ENCODE measurements at places on chromosomes 1 and 21. TPM values are rescaled to one million over a fixed set of nuclear protein-coding genes. Genes with fewer than 3 reads are reported as not detected.

DNA sequence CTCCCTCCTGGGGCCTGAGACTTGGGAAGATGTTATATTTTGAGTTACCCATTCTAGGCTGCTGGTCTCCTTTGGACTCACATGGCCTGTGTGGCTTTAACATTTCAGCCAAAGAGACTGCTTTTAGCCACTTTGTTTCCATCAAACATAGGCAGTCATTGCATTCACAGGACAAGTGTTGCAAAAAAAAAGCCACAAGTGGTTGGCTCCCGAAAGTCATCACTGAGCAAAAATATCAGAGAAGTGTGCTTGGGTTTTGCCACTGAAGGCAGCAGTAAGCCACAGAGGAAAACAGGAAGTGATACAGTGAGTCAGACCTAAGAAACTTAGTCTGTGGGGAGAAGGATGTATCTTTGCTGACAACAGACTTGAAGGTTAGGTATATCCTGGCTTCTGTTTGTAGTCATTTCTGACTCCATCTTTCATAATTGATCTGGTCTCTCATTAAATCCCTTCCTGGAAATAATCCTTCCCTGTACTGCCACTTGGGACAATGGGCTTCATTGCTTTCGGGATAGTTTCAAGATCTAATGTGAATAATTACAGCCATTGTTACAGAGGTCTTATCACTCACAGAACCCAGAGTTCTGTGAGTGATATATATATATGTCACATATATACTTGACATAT lies 80.9 kb downstream of the COLGALT2 start:
- peak; percentile 85 for DNase-seq

- no peak for DNase-seq
Observed at GRCh38 chr1:119510046-119510445, 3.0 kb downstream of the HSD3B1 start.

Gene ATAD3C
- 1.8 TPM for total RNA-seq

DNA sequence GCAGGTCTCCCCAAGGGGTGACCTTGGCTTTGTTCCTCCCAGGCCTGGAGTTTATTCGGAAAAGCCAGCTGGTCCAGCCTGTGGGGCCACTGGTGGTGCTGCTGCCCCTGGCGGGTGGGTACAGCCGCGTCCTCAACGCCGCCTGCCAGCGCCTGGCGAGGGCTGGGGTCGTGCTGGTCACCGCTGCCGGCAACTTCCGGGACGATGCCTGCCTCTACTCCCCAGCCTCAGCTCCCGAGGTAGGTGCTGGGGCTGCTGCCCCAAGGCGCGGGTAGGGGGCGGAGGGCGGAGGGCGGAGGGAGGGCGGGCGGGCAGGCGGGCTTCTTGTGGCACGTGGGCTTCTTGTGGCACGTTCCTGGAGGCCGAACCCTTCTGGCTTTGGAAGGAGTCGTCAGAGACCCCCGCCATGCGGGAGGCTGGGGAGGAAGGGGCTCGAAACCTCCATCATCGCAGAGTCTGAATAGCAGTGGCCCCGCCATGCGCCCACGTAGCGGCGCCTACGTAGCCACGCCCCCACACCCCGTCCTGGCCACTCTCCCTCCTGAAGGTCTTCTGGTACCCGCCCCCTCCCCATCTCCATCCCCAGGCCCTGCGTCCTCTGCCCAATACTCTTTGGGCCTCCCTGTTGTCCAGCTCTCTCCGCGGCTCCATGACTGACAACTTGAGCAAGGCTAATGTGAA lies 16.7 kb downstream of the PCSK9 start:
- DNase-seq: no peak

GRCh38 chr1:27176323-27176722 lies 21.4 kb upstream of the SLC9A1 start:
- no peak for DNase-seq

DNA sequence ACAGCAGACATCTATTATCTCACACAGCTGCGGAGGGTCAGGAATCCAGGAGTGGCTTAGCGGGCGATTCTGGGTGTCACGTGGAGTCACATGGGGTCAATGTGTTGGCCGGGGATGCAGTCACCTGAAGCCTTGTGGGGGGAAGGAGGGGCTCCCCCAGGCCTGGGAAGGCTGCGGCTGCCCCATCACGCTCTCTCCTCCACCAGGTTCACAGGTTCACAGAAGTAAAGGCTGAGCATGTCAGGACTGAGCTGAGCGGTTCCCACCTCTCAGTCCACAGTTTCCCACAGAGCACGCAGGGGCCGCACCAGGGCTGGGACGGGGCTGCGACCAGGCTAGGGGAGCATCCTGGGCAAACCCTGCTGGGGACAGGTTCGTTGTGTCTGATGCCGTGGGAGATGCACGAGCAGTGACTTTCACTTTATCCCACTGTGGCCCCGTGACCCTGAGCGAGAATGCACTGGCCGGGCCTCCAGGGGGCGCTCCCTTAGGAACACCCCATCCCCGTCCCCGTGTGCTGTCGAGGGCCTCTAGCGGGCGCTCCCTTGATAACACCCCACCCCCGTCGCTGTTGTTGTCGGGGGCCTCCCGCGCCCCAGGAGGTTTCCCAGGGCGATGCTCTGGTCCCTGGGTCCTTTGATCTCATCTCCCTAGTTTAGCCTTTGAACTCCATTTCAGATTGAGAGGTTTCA lies 73.2 kb upstream of the TRAPPC10 start:
- DNase-seq: peak; percentile 34

GRCh38 chr21:26925636-26926035 lies 41.3 kb downstream of the ADAMTS5 start:
- DNase-seq: no peak

DNA sequence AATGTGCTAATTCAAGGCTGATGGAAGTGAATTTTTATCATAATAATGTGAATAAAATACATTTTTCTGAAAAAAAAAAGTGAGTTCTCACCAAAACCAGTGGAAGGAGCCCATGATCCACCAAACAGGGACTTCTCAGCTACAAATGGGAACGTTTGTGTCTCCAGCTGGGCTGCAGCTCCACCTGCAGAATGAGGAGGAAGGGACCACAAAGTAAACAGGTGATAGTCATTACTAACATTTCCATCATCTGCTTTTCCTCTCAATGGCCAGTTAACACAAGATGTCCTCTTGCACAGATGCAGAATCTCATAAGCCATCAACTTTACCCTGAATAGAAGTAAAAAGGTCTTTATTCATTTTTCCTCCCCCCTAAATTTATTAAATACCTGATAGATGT lies 246.2 kb downstream of the MRPL39 start:
- DNase-seq: no peak

Gene MIB2
- total RNA-seq: 73.6 TPM

DNA sequence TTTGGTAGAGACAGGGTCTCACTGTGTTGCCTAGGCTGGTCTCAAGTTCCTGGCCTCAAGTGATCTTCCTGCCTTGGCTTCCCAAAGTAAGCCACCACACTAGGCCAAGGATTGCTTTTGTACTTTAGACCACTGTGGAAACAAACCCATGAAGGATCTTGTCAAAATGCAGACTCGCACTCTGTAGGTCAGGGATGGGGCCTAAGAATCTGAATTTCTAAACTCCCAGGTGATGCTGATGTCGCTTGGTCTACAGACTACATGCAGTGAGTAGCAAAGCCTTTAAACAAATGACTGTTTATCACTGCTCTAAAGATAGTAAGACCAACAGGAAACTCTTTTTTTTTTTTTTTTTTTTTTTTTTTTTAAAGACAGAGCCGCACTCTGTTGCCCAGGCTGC lies 54.1 kb upstream of the MUTYH start:
- no peak for DNase-seq

Gene USP48
- 85.7 TPM for total RNA-seq

Gene FCRL5
- total RNA-seq: not detected

GRCh38 chr21:43728467-43729390 lies 9.8 kb downstream of the PDXK start:
- DNase-seq: peak; percentile 98

DNA sequence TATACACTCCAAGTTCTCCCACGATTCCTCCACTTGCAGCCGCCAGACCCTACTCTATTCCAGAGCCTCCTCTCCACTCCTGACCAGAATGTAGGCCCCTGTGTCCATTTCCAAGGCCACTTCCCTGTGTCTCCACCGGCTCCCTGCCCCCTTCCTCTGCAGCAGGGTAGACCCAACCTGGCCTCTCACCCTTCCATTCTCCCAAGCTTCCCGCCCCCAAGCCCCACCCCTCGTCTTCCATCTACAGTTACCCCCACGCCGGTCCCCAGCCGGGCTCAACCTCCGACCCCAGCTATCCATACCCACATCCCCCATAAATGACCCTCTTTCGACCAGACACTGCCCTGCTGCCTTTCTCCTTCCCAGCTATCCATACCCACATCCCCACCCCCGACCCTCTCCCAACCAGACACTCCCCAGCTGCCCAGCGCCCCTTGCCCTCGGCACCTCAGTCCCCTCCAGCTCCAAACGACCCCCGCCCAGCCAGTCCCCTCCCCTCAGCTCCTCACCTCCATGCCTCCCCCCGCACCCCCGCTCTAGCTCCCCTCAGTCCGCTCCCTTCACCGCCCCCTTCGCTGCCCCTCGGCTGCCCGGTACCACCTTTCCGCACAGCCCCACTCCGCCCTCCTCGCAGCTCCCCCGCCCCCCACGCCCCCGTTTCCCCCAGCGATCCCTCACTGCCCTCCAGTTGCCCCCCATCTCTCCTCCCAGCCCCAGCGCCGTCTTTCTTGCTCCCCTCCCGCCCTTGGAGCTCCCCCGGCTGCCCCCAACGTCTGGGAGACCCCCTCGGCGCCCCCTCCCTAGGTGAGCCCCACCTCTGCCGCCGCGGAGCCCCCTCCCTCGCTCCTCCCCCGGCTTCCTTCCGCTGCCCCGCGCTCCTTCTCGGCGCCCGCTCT lies 670 bp downstream of the RAB3B start:
- no peak for DNase-seq

DNA sequence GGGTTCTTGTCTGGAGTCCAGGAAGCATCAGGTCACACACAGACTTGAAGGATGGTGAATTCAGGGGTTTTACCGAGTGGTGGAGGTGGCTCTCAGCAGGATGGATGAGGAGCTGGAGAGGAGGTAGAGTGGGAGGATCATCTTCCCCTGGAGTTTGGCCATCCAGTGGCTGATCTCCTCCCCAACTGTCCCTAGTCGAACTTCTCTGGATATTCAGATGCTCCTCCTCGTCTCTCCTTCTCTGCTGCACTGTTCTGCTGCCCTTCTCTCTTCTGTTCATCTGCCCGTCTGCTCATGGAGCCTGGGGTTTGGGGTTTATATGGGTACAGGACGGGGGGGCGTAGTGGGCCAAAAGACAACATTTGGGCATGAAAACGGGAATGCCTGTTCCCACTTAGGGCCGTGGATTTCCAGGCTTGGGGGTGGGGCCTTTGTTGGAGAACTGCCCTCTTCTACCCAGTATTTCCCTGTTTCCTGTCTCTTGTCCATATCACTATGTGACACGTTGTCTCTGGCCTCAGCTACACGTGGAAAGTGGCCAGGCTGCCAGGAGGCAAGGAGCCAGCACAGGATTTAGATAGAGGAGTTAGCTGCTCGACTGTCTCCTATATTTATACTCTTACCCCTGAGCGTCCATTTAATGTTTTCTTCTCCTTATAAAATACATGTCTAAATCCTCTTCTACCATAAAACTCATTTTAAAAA lies 76.7 kb downstream of the SIPA1L2 start:
- DNase-seq: no peak

Gene ADARB1
- total RNA-seq: 18.4 TPM

Gene HAO2
- total RNA-seq: not detected

- DNase-seq: peak; percentile 10
Observed at GRCh38 chr1:119159111-119159510, 18.7 kb upstream of the WARS2 start.

GRCh38 chr1:64084451-64084850 lies 119.0 kb upstream of the UBE2U start:
- DNase-seq: no peak

- DNase-seq: peak; percentile 53
Observed at GRCh38 chr1:56123421-56123820, 455.9 kb downstream of the PLPP3 start.

Gene TRMT13
- 9.6 TPM for total RNA-seq

DNA sequence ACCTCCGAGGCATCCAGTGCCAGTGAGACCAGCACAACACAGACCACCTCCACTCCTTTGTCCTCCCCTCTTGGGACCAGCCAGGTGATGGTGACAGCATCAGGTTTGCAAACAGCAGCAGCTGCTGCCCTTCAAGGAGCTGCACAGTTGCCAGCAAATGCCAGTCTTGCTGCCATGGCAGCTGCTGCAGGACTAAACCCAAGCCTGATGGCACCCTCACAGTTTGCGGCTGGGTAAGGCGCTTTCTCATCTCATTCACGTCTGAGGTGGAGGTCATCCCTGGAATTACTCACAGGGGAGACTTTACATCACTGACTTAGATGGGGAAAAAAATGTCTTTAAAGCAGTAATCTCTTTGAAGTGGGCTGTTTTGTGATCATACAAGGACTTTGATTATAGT lies 106.3 kb downstream of the CD247 start:
- DNase-seq: no peak

Gene A3GALT2
- not detected for total RNA-seq

DNA sequence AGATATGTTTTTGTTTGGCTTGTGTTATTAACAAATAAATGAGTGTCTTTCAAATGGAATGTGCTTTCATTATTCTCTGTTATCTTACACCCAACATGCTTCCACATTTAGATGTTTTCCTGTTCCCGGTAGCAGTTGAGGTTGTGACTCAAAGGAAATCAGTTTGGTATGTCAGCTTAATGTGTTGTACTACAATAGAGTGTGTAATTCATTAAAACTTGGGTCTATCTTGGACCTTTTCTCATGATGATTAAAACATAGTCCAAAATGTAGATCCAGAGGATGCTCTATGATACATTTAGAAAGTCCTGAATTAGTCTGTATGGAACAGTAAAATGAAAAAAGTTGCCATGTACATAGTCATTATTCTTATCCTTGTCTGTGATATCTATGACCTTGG lies 26.7 kb downstream of the RTCA start:
- DNase-seq: peak; percentile 36

DNA sequence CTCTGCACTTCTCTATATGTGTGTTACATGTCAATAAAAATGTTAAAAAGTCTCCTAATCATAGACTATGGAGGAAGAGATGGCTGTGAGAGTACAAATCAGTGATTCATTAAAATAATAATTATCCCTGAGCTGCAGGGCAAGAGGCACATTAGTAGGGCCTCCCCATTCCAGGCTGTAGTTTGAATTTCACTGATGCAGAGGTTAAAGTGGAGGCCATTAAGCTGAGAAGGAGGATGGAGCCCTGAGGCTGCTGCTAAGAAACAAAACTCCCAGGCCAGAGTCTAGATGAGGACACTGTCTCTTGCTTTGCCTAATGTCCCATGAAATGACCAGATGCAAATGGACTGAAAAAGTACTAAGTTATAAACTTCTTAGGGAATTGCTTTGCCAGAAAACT lies 89.1 kb upstream of the WDR26 start:
- no peak for DNase-seq

Data from astrocyte (in vitro differentiated cells and primary cell).